ENCODE measurements at places on chromosomes 4 and X.

DNA sequence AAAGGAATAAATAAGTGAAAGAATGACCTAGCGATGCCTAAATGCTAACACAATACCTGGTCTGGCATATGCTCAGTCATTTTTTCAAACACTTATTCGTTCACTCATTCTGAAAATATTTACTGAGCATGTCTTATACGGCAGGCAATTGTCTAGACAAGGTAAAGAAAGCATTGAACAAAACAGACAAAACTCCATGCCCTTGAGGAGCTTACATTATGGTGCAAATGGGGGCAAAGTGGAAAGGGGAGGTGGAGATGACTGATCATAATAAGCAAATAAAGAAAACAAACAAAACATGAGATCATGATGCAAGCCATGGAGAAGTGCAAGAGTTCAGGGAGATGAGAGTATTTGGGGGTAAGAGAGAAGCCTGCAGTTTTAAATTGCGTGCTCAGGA lies 334.6 kb upstream of the PPARGC1A start:
- no peaks in the 10 kb centered on the region for H3K36me3 ChIP-seq
- DNase-seq = no peak
- no peak overlapping the region for H3K4me3 ChIP-seq
- no peaks in the 10 kb centered on the region for H3K4me1 ChIP-seq
- H3K27ac ChIP-seq = no peak overlapping the region

DNA sequence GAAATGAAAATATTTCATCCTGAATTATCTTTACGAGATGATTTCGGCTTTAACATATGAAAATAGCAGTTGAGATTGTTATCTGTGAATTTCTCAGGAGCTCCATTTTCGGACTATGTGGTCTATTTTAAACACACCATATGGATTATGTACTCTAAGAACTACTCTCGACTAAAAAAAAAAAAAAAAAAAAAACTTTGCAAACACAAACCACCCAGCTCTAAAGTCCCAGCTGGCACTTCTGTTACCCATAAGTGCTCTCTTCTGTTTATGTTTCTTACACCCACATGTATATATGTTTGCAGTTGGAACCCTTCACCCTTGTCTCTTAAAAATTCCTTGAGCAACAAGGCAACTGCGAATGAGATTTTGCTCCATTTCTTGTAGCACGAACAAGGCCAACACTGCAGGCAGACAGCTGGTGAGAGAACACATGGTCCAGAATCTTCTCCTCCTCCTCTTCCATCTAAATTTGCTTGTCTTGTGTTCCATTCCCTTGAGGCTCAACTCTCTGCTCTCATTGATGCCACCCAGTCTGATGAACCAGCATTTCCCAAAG lies 172.7 kb upstream of the HCCS start:
- no peak overlapping the region for H3K4me3 ChIP-seq
- H3K27me3 ChIP-seq = no peaks in the 10 kb centered on the region
- no peaks in the 10 kb centered on the region for H3K4me1 ChIP-seq

DNA sequence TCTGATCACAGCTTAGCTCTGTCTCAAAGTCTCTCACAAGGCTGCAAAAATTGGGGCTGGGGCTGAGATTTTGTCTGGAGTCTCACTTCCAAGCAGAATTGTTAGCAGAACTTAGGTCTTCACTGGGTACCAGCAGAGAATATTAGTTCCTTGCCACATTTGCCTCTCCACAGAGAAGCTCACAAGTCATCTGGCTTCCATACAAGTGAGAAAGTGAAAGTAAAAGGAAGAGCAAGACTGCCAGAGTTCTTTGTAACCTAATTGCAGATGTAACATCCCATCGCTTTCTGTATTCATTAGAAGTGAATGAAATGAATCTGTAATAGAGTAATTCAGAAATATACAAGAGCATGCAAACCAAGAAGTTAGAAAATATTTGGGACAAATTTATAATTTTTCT lies 624.1 kb upstream of the GNPDA2 start:
- no peaks in the 10 kb centered on the region for H3K27me3 ChIP-seq
- H3K4me1 ChIP-seq = no peaks in the 10 kb centered on the region
- DNase-seq = no peak

DNA sequence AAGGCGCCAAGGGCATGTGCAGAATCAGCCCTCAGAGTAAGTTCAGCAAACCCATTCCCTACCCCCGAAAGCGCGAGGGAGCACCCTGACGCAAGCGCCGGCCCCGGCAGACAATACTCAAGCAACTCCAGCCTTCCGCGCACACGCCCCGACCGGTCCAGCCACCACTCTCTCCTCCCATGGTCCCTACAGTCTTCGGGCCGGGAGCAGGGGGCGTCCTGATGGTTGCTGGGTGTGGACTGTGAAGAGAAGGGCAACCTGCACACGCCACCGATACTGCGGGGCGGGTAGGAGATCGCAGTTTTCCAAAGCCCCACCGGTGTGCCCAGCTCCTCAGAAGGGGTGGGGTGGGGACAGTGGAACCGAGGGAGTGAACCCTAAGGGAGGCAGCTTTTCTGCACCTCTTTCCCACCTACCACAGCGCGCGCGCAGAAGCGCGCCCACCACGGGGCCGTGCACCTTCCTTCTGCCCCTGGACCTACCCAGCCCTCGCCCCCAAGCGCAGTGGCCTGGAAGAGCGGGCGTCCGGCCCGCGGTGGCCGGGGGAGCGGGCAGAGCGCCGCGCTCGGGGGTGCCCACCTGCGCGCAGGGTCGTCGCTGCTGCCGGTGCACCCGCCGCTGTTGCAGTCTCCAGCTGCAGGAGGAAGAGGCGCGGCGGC lies 650.2 kb upstream of the DIPK2B start:
- DNase-seq = no peak
- H3K36me3 ChIP-seq = no peaks in the 10 kb centered on the region
- no peaks in the 10 kb centered on the region for H3K27me3 ChIP-seq

GRCh38 chr4:84492737-84493091 lies 6.4 kb downstream of the NKX6-1 start:
- no peak overlapping the region for H3K4me3 ChIP-seq
- no peaks in the 10 kb centered on the region for H3K36me3 ChIP-seq
- DNase-seq = no peak
- peaks cover 66% of the 10 kb centered on the region for H3K27me3 ChIP-seq

DNA sequence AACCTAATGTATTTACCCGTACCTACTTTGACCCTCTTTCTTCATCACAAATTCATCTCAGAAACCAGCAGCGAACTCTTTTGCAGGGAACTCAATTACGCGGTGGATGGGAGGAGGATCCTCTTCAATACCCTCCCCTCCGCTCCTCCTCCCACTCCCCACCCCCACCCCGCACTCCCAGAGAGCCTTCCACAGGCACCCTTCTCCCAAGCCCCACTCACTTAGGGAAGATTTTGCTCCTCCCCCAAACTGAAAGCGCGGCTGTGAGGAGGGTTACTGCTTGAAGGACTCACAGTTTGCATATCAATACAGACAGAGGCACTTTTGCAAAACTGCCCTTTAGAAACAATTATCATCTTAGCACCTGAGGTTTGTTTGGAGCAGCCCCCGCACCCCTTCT lies 960 bp upstream of the IL1RAPL1 start:
- no peak overlapping the region for H3K27ac ChIP-seq
- H3K27me3 ChIP-seq = no peaks in the 10 kb centered on the region
- no peaks in the 10 kb centered on the region for H3K4me1 ChIP-seq
- H3K4me3 ChIP-seq = no peak overlapping the region
- H3K36me3 ChIP-seq = no peaks in the 10 kb centered on the region

DNA sequence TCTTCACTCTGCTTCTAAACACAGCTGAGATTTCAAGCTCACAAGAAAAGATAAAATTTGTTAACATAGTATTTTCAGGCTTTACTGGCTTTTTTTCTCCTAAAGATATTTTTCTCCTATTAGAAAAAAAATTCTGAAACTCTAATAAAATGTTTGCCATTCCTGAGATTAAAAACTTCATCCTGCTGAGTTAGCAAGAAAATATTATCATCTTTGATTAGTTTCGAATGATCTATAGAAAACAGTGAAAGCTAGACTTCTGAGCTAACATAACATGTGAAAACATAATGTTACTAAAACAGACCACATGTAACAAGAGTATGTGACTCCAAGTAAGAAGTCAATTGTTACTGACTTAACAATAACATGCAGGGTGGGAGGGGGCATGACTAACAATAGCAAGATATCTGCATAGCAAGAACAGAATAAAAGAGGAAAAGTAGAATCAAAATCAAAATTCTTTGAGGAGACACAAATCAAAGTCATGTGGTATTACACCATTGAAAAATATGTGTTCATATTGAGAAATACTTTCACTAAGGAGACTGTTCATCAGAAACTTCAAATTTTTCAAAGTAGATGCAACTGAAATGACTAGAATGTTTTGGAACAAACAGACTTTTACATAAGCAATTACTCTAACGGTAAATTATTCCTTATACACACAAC lies 14.5 kb downstream of the TBCK start:
- H3K36me3 ChIP-seq = peaks cover 5% of the 10 kb centered on the region
- H3K4me1 ChIP-seq = no peaks in the 10 kb centered on the region
- H3K27me3 ChIP-seq = no peaks in the 10 kb centered on the region
- H3K4me3 ChIP-seq = no peak overlapping the region
- H3K27ac ChIP-seq = no peak overlapping the region
- DNase-seq = no peak

DNA sequence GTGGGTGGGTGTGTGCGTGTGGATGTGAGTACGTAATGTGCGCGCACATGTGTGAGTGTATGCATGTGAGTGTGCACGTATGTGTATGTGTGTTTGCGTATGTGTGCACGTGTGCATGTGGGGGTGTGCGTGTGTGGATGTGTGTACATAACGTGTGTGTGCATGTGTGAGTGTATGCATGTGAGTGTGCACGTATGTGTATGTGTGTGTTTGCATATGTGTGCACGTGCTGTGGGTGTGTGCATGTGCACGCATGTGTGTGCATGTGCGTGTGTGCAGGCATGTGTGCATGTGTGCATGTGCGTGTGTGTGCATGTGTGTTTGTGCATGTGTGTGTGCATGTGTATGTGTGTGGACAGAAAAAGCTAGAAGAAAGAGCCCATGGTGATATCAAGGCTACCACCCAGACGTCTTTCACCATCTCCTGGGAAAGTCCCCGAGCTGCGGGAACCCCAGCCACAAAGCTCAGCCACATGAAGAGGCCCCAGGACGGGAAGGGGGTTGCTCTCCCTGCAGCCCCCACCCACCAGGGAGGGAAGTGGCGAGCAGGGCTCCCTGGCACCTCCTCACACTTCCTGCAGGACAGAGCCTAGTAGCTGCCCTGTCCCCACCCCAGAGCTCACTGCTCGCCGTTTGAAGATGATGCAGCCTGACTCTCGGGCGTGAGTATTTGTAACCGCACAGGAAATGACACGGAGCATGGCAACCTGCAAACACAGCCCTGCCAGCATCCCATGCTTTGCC lies 108.3 kb downstream of the DCTD start:
- H3K27me3 ChIP-seq = no peaks in the 10 kb centered on the region
- H3K4me3 ChIP-seq = no peak overlapping the region
- no peaks in the 10 kb centered on the region for H3K36me3 ChIP-seq
- peaks cover 11% of the 10 kb centered on the region for H3K4me1 ChIP-seq

GRCh38 chr4:22389240-22389870 lies 126.5 kb downstream of the ADGRA3 start:
- no peaks in the 10 kb centered on the region for H3K27me3 ChIP-seq
- H3K36me3 ChIP-seq = no peaks in the 10 kb centered on the region
- no peak overlapping the region for H3K4me3 ChIP-seq
- H3K27ac ChIP-seq = no peak overlapping the region
- H3K4me1 ChIP-seq = no peaks in the 10 kb centered on the region
- no peak for DNase-seq

GRCh38 chr4:66814277-66814676 lies 731.0 kb downstream of the CENPC start:
- H3K36me3 ChIP-seq = no peaks in the 10 kb centered on the region
- H3K4me1 ChIP-seq = no peaks in the 10 kb centered on the region
- H3K27ac ChIP-seq = no peak overlapping the region
- no peak overlapping the region for H3K4me3 ChIP-seq
- H3K27me3 ChIP-seq = no peaks in the 10 kb centered on the region

DNA sequence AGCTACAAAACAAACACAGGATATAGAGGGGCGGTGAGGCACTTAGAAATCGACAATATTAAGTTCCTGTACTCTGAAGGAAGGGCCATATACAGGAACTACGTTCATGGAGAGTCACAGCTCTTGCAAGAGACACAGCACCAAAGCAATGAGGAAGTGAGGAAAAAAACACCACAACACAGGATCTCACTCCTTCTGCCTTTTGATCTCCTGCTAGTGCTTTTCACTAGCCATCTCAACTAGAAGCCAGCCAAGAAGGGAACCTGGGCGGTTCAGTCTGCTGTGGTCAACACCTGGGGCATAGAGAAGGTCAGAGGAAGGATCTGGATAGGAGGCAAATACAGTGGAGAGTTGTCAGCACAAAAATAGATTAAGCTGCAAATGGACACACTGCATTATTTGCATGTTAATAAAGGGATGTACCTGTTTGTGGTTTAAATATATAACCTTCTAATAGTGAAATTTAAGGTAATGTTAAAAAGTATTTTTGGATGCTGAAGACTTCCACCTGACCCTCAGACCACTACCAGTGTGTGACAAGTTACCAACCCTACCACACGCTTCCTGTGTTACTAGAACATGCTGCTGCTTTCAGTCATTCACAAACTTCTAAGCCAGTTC lies 104.6 kb downstream of the DTHD1 start:
- no peaks in the 10 kb centered on the region for H3K36me3 ChIP-seq
- H3K4me3 ChIP-seq = peak overlapping the region; percentile 10
- DNase-seq = peak; percentile 22
- H3K4me1 ChIP-seq = peaks cover 5% of the 10 kb centered on the region
- H3K27ac ChIP-seq = peak overlapping the region; percentile 48

DNA sequence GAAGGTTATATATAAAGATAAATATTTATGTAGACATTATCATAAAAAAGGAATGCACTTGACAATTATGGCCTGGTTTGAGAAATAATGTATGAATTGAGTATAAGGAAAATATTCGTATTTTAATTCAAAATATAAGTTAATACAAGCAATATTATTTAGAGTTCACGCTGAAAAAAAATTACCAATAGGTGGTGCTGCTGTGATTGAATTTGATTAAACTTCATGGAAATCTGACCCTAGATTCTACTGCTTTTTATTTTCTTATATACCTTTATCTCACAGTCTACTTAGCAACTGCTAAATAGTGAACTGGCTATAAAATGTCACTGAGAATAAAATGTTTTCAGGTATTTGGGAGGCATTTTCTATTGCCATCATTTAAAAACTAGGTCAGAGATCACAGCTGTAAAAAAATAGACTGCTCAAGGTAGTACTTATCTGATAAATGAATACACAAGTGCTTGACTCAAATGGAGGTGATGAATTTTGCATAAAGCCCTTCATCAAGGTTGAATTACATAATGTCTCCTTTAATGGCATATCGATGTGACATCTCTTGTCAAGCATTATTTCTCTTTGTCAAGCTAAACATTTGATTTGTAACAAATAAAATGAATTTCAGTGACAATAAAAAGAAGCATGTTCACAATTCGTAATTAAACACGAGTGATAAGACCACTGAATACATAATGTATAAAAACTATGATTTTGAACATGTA lies 1638.8 kb upstream of the PCDH7 start:
- no peak for DNase-seq
- no peaks in the 10 kb centered on the region for H3K4me1 ChIP-seq
- H3K27ac ChIP-seq = no peak overlapping the region
- no peaks in the 10 kb centered on the region for H3K27me3 ChIP-seq
- H3K36me3 ChIP-seq = no peaks in the 10 kb centered on the region
- H3K4me3 ChIP-seq = no peak overlapping the region

Data from effector memory CD4-positive, alpha-beta T cell (primary cell).